ENCODE measurements at places on chromosomes 4 and X.

GRCh38 chr4:31020363-31020762 is 300.2 kb downstream of the PCDH7 start:
- DNase-seq, result no peak

- no peak for DNase-seq
Observed at GRCh38 chr4:147355032-147355656, 125.8 kb upstream of the EDNRA start.

DNA sequence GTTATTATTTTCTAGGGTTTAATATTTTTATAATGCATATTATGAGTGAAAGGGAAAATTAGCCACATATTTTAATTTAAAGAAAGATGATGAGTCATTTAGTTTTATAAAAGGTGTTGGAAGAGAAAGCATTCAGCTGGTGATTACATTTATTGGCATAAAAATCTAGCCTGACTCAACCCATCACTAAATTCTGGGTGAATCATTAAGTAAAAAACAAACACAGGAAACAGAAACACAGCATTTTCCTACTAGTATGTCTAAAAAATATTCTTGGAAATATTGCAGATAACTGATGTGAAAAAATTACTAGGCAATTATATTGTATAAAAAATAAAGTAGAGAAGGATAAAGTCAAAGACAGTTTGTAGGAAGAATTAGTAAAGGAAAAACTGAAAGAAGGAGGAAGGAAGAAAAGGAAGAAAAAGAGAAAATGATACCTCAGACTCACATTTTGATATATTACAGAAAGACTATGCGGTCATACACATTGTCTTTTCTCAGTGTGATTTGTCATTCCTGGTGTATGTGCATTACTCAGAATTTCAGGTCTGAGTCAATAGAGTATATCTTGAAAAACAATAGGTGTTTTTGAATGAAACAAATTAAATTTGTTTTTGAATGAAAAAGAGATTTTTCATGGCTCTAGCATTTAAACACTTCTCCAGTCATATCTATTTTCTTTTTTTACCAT is 48.0 kb upstream of the SPOCK3 start:
- DNase-seq, result no peak

DNA sequence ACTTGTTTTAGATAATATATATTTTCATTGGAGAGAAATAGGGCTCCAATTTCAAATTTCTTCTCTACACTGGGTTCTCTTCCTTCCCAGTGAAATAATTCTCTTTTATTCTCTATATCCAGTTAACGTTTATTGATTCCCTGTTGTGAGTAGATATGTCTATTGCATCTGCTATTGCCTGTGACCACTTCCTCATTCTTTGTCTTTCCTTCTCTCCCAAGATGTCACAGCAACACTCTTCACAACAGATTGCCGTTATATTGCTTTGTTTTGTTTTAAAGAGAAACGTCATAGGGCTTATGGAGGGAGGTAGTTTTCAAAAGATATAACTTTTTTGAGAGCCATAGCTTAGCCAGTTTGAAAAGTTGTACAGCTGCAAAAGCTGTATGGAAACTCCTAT is 343.8 kb downstream of the ARHGAP24 start:
- no peak for DNase-seq

- no peak for DNase-seq
Observed at GRCh38 chr4:128355305-128355704, 67.7 kb upstream of the PGRMC2 start.

GRCh38 chr4:176939445-176939844 is 146.7 kb upstream of the VEGFC start:
- no peak for DNase-seq

- DNase-seq, result no peak
Observed at GRCh38 chr4:8280158-8280875, 10.8 kb downstream of the HTRA3 start.

- no peak for DNase-seq
Observed at GRCh38 chrX:9785944-9786797, at the start of gene SHROOM2. TSS of gene SHROOM2 (plus strand) at chrX:9786429. CDS start at chrX:9786546, 117 bp downstream.

DNA sequence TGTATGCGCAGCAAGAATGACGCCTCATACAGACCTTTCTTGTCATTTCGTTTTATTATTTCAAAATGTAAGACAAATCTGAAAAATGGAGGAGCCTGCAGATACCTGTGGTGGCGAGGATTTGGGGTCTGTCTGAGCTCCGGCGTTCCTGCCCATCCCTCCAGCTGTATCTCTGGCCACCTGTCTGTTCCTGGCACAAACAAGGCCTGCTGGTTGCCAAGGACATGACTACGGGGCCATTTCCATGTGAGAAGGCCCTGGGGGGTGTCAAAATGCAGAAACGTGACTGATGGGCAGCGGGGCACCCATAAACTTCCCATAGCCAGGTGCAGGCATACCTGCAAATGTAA is 591 bp upstream of the TSPAN7 start:
- no peak for DNase-seq

- DNase-seq, result no peak
Observed at GRCh38 chr4:179631321-179631720, 2189.1 kb upstream of the AGA start.

DNA sequence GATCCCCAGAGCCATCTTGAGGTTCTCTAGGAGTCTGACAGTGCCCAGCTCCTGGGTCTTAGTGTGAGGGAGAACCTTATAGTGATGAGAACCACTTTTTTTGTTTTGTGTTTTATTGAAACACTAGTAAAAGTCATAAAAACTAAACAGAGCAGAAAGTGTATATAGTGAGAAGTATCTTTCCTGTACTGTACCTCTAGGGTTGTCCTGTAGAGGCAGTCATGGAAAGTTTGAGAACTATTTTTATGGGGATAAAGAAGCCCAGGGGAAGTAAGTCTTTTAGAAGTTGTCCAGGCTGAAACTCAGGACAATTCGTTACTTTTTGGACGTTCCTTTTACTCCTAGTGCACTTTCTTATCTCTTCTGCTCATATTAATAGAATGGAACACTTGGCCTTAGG is 40.9 kb downstream of the ADH5 start:
- DNase-seq, result no peak

- DNase-seq, result no peak
Observed at GRCh38 chr4:107255114-107255513, 219.0 kb upstream of the DKK2 start.

DNA sequence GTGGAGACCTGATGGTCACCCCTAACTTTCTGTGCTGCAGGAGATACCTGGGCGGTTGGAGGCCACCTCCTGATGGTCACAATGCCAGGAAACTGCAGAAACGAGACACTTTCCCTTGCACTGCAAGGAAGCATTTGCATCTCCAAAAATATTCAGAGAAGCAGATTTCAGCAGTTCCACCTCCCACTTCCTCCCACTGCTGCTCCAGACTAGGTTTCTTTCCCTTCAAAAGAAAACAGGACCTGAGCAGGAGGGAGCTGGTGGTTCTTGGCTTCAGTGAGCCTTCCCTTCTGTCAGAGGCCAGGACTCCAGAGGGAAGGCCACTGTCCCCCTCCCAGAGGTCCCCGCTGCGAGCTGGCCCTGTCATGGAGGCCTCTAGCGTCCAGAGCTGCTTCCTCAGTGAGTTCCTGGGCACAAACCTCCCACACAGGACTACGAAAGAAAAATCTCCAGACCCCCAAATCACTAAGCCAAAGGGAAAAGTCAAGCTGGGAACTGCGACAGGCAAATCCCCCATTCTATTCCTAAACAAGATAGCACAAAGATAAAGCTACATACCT is 35.9 kb downstream of the GPM6B start:
- DNase-seq, result no peak

GRCh38 chr4:186701273-186701672 is 22.4 kb downstream of the FAT1 start:
- DNase-seq, result no peak

DNA sequence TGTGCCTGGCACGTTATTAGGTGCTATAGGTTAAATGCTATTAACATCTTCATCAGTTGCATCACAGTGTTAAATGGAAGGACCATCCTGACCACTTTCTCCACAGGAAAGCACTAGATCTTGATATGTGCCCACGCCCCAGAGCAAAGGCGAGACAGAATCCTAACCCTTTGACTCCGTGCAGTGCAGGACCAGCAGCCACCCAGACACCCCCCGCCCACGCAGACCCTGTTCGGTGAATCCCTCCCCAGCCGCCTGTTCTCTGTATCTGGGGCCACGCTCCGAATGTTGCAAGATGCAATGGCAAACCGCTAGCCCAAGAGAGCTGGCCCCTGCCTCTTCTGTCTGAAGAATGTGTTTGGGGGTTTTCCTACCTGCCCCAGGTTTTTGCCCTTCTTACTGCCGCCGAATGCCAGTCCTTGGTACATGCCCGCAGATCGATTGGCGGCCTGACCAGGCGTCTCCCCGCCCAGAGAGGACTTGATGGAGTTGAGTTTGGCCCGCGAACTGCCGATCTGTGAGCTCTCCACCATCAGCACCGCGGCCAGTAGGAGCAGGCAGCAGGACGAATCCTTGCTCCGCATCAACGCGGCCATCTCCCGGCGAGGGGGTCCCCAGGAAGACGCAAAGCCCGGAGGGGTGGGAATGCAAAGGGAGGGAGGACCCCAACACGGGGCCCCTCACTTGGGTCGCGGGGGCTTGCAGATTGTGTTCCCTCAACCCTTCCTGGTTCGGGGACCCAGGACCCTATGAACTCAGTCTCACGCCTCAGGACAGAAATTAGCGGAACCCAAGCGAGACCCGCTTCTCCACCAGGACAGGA is 906 bp downstream of the DKK2 start:
- DNase-seq, result no peak

- no peak for DNase-seq
Observed at GRCh38 chr4:79947386-79947785, 125.6 kb downstream of the ANTXR2 start.

GRCh38 chr4:1537410-1538095 is 131.3 kb upstream of the NKX1-1 start:
- no peak for DNase-seq

DNA sequence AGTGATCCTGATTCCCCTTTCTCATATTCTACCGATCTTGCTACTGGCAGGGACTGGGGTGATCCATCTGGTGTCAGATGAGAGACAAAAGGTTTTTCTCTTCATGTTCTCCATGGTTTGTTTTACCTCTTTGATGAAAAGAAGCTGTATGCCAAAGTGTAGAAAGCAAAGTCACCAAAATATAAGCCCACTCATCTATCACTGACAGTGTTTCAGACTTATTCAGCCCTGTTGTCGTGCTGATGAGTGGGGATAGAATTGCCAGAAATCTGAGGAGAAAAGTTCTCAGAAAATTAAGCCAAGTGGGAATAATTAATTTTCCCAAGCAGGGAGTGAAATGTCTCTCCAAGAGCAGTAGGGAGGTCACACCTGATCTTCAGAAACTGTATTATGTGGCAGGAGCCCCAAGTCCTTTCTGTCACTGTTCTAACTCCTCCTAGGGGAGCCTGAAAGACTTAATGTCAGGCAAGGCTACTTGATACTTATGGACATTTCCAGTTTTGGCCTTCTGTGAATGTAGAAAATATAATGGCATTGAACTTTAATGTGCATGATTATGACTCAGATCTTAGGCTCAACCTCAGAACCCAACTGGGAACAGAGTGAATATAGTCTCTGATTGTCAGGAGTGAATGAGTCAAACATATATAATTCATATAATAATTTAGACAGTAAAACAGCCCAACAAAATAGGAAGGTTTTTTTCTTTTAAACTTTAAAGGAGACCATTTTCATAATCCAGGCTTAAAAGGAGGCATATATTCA is 298.1 kb downstream of the ANKRD50 start:
- DNase-seq, result no peak

GRCh38 chr4:26941951-26942350 is 81.3 kb downstream of the STIM2 start:
- DNase-seq, result no peak

DNA sequence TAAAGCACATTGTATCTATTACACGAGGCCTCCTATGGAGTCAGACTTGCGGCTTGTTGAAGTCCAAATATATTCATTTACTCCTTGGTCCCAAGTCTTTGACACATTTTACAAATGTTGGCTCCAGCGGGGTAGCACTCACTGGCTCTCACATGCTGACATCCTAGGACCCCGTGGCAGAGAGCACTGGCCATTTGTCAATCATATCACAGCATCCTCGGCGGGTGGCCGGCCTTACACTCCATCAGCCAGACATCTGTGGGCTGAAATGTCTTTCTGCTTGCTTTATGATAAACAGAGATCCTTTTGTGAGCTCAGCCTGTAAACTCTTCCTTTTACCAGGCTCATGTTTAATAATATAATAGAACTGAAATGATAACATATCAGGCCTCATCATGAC is 25.7 kb upstream of the VCX2 start:
- DNase-seq, result no peak

GRCh38 chrX:40265936-40266335 is 168.2 kb upstream of the BCOR start:
- no peak for DNase-seq

DNA sequence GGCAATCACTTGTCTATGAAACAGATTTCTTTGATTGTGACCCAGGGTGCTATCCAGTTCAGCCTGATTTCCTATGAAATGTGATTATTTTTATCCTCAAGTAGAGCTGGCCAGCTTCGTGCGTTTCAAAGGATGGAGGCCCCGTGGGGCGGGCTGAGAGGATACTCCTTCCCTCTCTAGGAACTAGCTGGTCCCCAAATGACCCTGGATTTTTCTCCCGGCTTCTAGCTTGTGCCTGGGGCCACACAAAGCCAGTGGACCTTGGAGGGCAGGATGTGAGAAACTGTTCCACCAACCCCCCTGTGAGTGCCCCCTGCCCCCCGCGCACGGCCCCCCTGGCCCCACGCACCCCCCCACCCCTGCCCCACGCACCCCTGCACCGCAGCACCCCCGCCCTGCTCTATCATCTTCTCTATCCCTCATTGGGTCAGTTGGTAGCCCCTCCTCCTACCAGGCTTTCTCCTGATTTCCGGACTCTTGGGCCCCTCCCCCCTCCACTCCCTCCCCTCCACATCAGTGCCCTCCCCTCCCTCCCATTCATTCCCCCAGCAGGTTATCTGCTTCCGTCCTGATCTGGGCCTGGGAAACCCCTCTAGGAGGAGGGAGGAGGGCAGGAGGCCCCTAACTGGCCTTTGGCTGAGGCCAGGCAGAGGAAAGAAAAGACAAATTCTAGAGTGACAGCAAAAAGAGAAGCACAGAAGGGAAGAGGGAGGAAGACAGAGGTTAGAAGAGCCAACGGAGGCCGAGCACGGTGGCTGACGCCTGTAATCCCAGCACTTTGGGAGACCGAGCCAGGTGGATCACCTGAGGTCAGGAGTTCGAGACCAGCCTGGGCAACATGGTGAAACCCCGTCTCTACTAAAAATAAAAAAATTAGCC is 3.3 kb downstream of the XPNPEP2 start:
- no peak for DNase-seq

DNA sequence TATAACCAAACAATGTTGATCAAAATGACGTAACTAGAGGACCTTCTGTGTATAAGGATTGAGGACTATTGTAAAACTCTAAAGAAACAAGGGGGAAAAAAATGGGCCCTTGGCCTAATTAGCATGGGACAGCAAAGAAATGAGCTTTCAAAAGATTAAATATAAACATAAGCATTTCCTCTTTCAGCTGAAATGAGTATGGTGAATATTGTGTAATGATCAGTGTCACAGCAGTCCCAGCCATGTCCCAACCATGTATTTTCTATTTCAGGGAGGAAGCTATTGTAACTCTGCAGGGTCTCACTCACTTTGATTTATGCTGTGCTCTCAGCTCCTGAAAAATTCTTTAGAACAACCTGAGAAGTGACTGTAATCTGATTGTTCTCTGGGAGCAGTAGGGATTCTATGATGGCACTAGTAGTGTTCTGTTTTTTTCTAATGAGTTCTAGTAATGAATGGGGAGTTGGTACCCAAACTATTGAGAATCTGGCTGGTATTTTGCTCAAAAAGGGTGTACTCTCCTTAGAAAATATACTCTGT is 25.8 kb downstream of the ANXA10 start:
- DNase-seq, result peak; percentile 28
